ENCODE measurements at places on chromosomes 13 and 19.

- DNase-seq, result no peak
These were observed 1.7 kb upstream of the PSMC4 start for GRCh38 chr19:39969266-39969665.

- no peak for DNase-seq
These were observed 48.4 kb upstream of the CNMD start for GRCh38 chr13:52788011-52788410.

DNA sequence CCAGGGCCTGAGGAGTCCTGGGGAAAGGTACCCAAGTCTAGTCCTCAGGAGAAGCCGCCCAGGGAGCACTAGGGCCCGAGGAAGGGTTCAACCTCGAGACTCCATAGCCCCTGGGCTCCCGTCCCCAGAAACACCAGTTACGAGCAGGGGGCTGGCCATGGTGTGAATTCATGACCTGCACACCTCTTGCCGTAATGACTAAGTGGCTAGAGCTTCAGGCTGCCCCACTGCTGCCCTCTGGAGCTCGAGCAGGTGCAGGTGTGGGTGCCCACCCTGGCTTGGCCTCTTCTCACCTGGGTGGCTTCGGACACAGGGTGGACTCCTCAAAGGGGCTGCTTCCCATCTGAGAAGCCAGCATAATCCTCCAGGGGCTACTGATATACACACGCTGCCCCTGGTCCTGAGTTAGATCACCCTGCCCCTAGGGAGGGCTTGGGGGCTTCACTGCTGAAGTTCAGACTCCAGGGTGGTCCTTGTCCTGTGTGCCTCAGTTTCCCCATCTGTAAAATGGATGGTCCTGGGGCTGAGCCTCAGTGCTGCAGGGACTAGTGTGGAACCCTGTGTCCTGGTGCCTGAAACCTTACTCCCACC lies 13.6 kb downstream of the SPC24 start:
- no peak for DNase-seq

GRCh38 chr19:10979951-10980381 lies 19.1 kb downstream of the SMARCA4 start:
- DNase-seq, result no peak

DNA sequence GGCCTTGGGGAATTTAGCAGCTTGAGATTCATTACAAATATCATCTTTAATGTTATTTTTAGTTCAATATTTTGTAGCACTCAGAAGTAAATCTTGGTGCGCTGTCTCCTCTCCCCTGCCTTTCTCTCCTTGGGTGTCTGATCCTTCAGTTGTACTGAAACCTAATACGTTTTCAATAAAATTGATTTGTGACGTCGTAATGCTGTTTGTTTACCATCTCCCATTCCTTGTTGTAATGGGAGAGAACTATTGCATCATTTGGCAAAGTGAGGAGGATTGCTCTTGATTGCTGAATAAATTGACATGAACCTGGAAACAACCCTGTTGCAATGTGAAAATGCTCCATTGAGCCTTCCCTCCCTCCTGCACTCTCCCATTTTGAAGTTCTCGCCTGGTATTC lies 43.2 kb upstream of the TSHZ3 start:
- DNase-seq, result no peak

Measured in left cardiac atrium (tissue), 4 donors.